ENCODE measurements at places on chromosomes 4 and X.

DNA sequence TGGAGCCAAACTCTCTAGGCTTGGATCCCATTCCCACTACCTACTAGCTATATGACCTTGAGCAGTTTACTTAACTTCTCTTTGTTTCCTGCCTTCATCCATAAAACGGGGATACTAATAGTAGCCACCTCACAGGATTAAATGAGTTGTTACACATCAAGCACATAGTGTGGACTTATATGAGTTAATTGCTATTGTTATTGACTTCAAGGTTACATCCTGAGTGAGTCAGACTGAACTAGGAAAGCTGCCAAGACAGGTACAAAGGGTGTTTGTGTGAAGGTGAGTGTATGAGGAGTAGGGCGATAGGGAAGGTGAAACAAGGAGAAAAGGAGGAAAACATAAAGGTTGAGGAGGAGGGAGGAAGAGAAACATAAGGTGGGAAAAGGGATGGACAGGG is 32.2 kb downstream of the TFDP3 start:
- DNase-seq: no peak

GRCh38 chr4:79663141-79663540 is 255.1 kb upstream of the GK2 start:
- no peak for DNase-seq

DNA sequence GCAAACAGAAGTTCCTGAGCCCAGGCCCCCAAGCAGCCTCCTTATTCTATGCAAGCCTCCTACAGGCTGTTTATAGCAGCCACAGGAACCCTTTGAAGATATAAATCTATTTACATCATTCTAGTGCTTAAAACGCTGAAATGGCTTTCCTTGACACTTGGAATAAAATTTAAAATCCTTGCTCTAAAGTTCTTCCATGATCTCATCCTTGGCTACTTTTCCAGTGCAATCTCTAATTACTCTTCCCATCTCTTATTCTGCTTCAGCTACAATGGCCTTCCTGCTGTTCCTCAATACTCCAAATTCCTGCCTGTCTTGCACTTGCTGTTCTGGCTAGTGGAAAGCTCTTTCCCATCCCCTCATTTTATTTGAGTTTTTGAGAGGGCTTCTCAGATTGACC is 634.2 kb upstream of the NR3C2 start:
- DNase-seq: no peak

GRCh38 chr4:126969360-126970235 is 663.2 kb upstream of the INTU start:
- no peak for DNase-seq

- no peak for DNase-seq
Observed at GRCh38 chrX:39690541-39691415, 407.0 kb downstream of the BCOR start.

DNA sequence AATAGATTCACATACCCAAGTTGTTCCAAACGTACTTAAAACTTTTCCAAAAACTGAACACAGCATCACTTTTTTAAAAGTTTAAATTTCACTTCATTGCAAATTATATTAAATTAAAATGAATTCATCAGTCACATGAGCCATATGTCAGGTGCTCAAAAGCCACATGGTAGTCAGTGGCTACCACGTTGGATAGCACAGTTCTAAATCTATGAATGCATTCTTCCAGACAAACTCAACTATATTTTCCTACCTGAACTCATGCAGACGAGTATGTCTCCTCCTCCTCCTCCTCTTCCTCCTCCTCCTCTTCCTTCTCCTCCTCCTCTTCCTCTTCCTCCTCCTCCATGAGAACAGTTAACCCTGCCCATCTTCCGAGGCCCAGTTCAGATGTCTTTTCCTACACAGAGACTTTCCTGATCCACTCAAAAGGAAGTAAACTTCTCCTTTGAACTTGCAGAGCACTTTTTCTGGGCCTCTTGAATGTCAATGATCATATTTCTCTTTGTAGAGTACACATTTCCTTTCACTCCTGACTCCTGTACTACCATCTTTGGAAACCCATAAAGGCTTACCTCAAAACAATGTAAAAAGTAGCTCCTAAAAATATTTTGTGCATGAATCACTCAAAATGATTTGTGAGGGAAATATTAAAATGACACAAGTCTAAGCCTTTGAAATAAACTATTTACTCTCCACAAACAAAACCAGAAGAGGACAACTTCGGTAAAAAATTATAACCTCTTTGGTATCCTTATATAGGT is 172.6 kb downstream of the AMELX start:
- no peak for DNase-seq

DNA sequence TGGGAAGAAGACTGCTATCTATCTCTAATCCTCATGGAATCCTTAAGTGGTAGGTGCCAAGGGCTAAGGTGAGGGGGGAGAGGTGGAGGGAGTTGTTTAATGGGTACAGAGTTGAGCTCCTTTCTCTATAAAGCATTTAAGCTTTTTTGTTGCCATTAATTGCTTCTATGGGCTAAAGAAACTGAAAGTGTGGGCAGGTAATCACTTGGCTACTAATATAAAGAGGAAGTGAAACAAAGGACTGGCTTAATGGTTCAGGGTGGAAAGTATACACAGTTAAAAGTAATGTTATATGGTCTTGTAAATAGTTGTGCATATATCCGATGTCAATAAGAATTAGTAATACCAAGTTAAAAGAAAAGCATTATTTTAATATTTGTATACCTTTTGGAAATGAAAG is 83.9 kb downstream of the POLA1 start:
- no peak for DNase-seq

DNA sequence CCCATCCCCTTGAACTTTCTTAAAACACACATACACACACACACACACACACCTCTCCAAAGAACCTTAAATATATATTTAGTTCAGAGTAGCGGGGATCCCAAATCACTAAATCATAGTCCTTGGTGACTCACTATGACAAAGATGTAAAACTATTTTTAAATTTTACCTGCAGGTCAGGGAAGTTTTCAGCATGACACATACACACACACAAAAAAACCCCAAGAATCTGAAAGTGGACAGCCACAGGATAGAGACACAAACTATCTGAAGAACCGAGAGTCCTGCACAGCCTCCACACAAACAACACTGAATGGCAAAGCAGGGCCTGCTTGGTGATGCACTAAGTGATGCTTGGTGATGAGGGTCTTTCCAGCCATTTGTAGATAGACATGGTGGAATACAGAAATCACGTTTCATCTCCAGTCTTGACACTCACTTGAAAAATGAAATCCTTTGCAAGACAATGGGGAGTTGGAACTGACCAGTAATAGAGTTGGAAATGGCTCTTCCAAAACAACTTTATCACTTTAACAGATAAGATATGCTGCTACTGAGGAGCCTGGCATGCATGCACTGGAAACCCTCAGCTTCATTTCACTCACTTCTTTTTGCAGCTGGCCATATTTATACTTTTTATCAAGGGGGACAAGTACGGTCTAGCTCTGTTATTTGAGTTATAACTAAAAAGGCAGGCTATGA is 307.3 kb downstream of the RAPGEF2 start:
- no peak for DNase-seq

DNA sequence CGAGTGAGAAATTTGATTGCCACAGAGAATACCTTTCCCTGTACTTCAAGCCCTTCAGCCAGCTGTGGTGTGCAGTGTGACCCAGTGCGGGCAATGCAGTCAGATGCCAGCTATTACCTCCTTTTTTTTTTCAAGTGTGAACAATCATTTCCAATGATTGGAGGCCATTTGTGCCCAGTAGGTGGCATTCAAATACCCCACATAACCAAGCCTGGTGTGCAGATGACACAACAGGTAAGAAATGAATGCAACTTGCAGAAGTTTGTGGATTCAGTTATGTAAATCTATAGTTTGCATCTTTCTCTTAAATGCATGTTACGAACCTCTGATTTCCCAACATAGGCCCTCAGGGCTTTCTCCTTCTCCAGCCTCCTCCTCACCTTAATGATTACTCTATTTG is 98.0 kb downstream of the CLCN4 start:
- DNase-seq: no peak

GRCh38 chr4:184887333-184887732 is 61.6 kb upstream of the ACSL1 start:
- DNase-seq: no peak

- DNase-seq: no peak
Observed at GRCh38 chr4:88609387-88609786, 17.1 kb downstream of the HERC3 start.

DNA sequence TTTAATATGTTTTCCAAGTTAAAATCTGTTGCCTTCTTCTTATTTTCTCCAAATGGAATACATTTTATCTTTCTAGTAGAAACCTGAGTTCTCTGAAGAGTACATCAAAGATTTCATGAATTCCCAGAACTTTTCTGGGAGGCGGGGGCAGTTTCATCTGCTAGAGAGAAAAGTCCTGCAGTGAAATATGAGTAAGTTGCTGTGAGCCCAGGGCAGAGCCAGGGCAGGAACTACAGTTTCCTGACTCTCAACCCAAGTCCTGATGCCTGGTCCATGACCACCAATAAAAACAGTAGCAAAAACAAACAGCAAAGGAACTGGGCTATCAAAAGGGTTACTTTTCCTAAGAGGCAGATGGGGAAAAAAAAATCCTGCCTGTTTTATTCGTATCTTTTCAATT is 239.4 kb upstream of the CTSO start:
- no peak for DNase-seq

DNA sequence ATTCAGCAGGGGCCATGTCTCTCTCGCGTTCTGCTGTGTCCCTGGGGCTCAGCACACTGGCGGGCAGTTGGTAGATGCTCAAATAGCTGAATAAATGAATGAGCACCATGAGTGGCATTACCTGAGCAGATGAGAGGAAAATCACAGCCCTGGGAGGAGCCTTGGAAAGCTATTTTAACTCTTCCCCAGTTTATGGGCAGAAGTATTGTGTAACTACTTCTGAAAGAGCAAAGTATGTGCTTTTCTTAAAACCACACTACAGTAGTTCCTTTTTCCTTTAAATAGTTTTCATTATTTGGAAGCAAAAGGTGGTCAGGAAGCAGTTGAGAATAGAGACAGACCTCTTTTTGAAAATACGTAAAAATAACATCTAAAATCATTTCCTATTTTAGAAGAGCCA is 3.0 kb upstream of the PLAC1 start:
- DNase-seq: no peak

- no peak for DNase-seq
Observed at GRCh38 chr4:54333657-54334056, 104.6 kb downstream of the PDGFRA start.

GRCh38 chrX:13852001-13852695 is 35.3 kb upstream of the GPM6B start:
- DNase-seq: no peak

GRCh38 chr4:166823126-166823525 is 411.2 kb downstream of the SPOCK3 start:
- DNase-seq: no peak

DNA sequence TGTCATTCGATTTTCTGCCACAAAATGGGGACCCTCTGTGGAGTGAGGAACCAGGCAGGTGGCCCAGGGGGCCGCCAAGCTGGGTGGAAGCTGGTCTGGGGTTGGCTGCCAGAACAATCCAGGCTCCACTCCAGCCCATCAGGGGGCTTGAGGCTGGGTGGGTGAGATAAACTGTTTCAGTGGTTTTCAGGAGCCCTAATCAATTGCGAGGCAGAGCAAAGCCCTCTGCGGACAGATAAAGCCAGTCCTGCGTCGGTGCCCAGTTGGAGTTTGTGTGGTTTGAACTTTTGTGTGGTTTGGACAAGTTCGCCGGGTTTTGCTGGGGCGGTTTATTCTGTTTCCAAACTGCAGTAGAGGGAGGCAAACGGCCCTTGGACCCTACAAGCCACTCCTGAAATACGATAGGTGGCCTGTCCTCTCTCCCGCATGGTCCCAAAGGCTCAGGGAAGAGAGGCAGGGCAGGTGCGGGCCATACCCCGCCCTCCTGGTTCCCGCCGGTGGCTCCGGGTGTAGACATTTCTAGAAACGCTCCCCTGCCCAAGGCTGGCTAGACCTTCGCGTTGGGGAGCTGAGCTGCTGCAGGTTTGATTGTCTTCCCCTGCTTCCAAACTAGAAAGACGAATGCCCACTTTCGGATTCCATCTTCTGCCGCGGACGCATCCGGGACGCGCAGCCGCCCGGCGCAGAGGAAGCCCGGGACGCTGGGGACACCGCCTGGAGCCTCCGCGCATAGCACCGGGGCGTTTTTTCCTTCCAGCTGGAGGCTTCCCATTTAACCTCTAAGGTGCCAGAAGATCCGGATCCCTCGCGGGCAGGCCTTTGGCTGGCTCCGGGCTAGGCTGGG is 169.0 kb upstream of the BCOR start:
- DNase-seq: peak; percentile 52

DNA sequence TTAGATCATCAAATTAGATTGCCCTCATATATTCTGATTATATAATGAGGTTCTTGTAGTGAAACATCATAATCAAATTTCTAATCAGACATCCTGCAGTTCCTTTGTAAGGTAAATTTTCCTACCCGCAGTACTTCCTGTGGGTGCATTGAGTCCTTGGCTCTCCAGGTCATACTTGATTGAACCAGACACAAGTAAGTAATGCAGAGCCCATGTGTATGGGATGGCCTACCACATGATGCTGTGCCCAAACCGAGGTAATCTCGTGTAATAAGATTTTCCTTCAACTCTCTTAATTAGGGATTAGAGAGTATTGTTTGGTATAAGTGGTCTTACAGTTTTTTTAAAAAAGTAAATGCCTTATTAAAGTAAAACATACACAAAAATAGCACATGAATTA is 1841.8 kb downstream of the PCDH7 start:
- DNase-seq: no peak

- no peak for DNase-seq
Observed at GRCh38 chr4:104726002-104726401, 231.3 kb upstream of the CXXC4 start.

DNA sequence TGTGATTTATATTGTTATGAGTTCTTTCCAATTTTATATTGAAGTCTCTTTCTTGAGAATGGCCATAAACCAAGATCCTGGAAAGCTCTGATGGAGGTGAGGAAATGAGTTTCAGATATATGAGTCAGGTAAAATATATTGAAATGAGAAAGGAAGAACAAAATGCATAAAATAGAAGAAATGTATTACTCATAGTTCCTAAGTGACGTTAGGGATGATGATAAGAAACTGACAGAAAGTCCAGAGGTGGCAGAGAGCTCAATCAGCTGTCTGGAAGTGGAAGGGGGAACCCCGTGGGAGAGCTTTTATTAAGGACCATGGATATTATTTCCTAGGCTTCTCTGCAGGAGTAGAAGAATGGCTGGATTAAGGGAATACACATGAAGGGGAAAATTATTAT is 24.6 kb downstream of the UGT2B7 start:
- no peak for DNase-seq

DNA sequence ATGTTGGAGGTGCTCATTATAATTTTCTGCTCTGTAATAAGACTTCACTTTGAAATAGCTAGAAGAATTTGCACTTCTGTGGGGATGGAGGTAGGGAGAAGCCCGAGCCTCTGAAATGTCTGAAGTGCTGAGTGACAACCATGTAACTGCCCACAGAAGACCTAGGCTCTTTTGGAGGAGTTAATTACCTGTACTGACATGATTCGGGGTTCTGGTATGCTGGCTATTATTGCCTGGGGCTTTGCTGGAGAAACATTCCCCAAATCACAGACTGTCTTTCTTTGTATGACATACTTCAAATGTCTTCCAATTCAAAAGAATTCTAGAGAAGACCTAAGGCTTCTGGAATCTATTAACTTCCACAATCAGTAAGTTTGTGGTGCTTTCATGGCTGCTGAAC is 211.2 kb upstream of the POF1B start:
- no peak for DNase-seq
